ENCODE measurements at places on chromosomes 3 and 15.

DNA sequence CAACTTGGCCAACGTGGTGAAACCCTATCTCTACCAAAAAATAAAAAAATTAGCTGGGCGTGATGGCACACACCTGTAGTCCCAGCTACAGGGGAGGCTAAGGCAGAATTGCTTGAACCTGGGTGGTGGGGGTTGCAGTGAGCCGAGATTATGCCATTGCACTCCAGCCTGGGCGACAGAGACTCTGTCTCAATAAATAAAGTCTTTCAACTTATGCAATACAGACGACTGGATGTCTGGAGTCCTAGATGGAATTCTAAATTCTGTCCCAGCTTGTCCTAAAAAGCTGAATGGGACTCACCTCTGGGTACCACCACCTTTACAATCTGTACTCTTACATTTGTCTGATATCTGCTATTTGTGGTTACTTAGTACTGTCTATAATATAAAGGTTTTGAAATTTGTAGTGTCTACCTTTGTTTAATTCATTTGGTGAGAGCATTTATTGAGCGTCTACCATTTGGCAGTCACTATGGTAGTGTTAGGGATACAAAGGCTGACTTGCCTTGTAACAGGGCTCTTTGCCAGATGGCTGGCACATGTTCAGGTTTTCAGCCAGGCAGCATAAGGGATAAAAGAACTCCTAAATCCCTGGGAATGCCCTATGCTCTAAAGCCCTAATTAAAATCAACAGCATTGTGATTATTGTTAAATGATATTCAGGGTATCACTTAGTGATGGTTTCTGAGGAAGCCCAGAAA, 7.2 kb upstream of the ZNF609 start:
- peak; percentile 67 for DNase-seq

- DNase-seq: no peak
These were observed 93.5 kb downstream of the ZIC4 start for GRCh38 chr3:147312786-147313280.

DNA sequence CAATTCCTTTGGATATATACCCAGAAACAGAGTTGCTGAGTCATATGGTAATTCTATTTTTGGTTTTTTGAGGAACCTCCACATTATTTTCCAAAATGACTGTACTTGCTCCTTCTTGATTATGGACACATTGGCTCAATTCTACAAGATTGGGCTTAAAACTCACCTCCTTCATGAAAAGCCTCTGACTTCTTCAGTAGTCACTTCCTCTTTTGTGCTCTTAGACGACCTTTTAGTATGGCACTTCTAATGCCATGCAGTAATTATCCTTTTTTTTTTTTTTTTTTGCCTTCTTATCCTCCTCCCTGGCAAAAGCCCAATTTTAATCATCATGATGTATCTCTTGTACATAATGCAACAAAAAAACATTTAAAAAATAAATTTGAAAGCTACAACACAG, 33.0 kb upstream of the ABHD17C start:
- DNase-seq: no peak

GRCh38 chr3:45592405-45592804, 2.1 kb upstream of the LIMD1 start:
- no peak for DNase-seq

GRCh38 chr3:49661281-49661680, 12.9 kb upstream of the APEH start:
- DNase-seq: peak; percentile 54

GRCh38 chr3:157417247-157417646, 19.4 kb upstream of the PTX3 start:
- DNase-seq: no peak

- no peak for DNase-seq
These were observed 62.3 kb downstream of the CEP152 start for GRCh38 chr15:48748535-48748934.

DNA sequence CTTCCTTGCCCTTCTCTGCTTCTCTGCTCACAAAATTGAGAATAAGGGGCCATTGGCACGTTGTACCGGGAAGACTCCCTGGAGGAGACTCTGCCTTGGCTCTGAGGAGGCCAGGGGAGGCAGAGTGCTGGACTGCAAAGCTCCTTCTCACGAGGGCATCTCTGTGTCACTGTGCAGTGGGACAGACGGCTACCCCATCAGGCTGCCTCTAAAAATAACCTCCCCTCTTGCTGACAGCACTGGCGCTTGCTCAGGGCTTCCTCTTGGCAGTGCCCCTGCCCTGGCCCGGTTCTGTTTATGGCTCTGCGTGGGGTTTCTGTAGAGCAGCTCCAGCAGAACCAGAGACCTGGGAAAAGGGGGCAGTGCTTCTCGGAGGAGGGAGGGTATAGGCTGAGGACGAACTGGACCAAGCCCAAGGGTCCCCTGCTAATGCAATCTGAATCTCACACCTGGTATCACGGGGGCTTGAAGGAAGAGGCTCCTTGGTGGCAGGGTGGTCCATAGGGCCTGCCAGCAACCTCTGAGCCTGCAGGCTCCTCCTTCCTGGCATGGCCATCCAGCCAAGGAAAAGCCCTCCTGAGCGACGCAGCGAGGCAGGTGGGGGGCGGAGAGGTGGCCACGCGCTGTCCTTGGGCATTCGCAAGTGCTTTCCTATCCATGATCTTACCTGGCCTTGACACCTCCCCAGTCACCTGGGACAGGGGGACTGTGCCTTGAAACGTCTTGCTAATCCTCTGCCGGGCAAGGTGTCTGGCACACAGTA, 63.3 kb upstream of the TLE3 start:
- no peak for DNase-seq

DNA sequence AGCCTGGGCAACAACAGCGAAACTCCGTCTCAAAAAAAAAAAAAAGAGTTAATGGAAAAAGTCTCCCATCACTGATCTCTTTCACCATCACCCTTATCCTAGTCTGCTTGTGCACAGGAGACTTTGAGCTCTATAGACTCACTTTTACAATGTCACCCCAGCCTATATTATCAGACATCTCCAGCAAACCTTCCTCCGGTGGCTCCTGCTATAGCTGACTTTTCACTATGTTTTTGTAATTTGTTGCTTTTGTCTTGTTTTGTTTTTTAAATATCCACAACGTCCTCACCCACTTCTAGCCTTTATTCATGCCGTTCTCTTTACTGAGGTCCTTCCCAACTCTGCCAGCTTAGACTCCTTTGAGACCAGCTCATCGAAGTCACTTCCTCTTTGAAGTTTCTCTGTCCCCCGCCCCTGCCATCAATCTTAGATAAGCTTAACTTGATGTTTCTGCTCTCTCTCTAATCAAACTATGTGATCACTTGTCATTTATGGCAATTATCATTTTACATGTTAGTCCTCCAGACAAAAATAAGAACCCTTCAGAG, 82.7 kb upstream of the CHD2 start:
- no peak for DNase-seq

- no peak for DNase-seq
These were observed 70.0 kb downstream of the CFAP20DC start for GRCh38 chr3:58979840-58980239.

GRCh38 chr15:88334436-88334835, 77.9 kb upstream of the NTRK3 start:
- DNase-seq: no peak

- DNase-seq: no peak
These were observed 12.5 kb upstream of the IL16 start for GRCh38 chr15:81184188-81184587.

- DNase-seq: peak; percentile 11
These were observed 70.8 kb upstream of the ZBTB20 start for GRCh38 chr3:115217678-115218451.

DNA sequence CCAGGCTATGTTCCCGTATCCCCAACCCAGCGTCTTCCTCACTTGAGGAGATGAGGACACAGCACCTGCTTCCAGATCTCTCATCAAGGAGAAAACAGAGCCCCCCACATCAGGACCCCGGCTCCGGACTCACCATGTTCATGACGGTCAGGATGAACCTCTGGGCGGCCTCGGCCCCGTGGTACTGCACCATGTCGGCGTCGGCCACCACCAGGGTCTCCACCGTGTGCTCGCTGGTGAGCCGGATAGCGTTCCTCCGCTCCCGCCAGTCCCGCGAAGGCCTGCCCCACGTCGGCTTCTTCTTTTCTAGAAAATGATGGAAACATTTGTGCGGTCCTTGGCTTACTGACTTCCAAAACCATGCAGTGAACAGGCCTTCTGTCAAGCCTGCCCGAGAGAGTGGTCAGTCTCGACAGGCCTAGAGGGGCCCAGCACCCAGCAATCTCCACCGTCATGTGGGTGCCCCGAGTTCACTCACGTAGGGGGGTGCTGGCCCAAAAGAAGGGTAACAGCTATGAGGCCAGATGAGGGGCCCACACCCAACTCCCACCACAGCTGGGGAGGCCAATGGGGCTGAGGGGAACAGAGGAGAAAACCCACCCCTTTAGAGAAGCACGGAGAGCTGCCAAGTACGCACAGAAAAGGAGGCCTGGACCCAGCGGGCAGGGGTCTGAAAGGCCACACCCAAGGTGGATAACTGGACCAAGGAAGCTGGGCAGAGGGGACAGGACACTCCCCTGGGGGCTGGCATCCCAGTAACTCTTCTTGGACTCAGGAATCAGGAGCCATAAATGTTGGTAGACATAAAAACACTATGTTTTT, 60.5 kb downstream of the ADAMTS17 start:
- DNase-seq: no peak

DNA sequence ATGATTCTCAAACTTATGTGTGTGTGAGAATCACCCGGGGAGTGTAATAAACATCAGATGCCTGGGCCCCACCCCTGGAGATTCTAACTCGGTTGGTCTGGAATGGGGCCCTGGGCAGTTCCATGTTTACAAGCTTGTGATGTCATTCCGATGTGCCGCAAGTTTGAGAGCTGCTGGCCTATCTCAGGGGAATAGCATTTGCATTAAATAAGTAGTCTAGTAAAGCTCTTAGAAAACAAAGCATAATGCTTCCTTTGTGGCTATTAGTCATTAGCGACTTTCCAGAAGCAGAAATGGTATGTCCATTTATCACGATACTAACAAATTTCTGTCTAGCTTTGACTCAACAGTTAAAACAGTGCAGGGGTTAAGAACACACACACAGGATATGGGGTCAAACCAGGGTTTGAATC, 20.9 kb downstream of the PGBD4 start:
- no peak for DNase-seq

GRCh38 chr3:123299581-123299980, 97.8 kb downstream of the SEC22A start:
- DNase-seq: no peak

DNA sequence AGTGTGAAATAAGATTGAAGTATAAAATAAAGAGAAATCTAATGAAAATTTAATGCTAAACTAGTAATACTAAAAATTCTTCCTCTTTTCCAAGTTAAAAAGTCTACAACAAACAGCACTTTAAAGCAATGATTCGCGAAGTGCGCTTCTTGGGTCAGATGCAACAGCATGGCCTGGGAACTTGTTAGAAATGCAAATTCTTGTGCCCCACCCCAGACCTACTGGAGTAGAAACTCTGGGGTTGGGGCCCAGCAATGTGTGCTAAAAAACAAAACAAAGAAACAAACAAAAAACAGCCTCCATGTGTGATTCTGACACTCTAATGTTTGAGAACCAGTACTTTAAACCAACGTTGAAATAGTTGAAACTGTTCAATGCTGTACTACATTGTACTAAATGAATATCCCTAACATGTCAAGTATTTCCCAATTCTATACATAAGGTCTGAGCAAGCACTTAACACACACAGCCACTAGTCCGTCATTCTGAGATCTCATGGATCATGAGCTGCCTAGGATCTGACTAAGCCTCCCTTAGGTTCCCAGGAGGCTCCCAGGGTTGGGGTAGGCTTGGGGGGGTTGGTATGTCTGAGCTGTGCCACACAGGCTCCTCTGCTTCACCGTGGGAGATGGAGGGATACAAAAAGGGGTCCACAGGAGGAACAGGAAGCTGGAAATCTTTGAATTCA, 6.1 kb downstream of the RASGRP1 start:
- no peak for DNase-seq

- DNase-seq: no peak
These were observed 13.6 kb downstream of the SCN11A start for GRCh38 chr3:39038165-39038564.

DNA sequence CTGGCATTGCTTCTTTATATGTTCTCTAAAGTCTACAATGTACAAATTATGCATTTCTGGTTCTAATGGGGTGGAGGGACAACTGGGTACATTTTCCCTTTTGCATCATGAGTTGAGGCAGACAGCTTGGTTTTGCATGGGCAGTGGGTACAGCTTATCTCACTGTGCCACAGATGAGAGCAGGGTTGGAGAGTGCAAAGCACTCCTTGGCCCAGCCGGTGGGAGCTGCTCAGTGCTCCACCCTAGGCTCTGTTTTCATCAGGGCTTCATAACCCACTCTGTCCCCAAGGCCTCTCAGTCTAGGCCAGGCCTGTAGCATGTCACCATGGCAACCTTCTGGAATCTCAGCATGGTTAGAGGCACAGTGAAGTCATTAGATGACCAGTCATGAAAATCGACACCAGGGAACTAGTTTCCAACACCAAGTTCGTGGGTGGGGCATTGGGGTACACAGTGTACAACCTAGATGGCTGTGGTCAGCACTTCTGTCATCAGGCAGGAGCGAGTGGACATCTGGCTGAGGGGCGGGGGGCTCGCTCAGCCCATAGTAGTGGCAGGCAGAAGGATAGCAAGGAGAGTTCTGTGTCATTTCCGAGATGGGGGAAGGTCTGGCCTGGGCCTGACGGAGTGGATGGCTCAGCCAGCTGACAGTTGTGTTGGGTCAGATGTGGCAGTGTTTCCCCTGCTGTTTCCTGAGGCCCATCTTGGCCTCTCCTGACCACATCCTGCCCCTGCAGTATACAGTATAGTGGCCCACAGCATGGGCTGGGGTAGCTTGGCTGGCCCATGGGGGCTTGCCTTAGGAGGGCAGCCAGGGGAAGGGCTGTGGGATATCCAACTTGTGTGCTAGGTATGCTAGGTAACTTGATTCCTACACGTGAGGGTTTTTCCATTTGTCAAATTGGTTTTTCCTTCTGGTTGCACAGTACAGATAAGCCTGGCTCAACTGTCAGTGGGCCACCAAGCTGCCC, 75.7 kb upstream of the PRR23C start:
- DNase-seq: peak; percentile 30

DNA sequence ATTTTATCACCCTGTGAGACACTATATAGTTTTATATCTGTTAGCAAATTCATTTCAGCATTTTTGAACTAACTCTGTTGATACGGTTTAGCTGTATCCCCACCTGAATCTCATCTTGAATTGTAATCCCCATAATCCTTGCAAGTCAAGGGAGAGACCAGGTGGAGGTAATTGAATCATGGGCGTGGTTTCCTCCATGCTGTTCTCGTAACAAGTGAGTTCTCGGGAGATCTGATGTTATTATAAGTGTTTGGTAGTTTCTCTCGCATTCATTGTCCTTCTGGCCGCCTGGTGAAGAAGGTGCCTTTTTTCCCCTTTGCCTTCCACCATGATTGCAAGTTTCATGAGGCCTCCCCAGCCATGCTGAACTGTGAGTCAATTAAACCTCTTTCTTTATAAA, 53.2 kb upstream of the TMC3 start:
- DNase-seq: no peak

All from body of pancreas (tissue), 4 donors.